ENCODE measurements at places on chromosomes 3 and 15.

DNA sequence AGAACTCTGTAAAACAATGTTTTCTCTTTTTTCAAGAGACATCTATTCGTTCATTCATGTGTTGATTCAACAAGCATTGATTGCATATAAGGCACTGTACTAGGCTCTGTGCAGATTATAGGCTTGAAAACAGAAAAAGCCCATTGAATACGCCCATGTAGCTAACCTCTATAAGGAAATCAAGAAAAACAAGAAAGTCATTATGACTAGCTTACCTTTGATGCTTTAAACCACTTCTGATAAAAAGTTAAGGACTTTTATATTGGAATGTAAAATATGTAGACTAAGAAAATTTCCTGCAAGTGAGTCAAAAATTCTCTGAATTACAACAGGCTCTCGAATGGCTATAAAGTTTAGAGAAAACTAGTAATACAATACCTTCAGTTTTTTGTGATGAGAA is 92.5 kb downstream of the BDH1 start:
- no peak for DNase-seq

- no peak for DNase-seq
Observed at GRCh38 chr3:197165890-197166289, 132.5 kb downstream of the DLG1 start.

DNA sequence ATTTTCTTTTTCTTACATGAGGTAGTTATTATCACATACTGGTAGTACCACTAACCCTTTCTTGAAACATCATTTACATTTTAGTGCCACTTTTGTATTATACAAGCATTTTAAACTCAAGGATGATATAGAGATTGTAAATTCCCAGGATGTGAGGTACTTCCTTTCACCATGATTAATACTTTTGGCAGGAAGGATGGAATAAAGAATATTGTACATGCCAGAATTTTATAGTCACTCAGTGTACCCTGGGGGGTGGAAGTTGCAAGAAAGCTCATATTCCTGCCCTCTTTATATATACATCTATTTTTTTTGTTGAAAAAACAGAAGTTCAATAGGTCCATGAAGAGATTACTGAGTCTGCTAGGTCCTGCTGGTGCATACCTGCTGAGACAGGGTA is 141.0 kb upstream of the PLSCR5 start:
- no peak for DNase-seq

GRCh38 chr3:197750858-197751737 is 1.4 kb downstream of the FYTTD1 start:
- peak; percentile 20 for DNase-seq

DNA sequence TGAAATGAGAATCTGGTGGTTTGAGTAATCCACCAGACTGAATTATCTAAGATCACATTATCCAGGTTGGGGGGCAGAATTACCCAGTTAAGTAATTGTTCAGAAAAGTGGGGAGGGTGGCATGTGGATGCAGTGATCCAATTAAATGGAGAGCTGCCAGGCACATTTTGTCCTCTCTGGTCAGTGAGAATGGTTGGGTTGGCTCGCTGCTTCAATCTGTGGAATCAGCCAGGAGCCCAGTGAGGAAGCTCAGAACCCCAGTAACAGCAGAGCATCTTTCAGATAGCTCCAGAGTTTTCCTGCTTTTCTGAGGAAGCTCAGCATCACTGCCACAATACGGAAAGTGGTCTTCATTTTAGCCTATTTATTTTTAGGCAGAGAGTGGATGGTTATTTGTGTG is 6.4 kb upstream of the EXOG start:
- no peak for DNase-seq

DNA sequence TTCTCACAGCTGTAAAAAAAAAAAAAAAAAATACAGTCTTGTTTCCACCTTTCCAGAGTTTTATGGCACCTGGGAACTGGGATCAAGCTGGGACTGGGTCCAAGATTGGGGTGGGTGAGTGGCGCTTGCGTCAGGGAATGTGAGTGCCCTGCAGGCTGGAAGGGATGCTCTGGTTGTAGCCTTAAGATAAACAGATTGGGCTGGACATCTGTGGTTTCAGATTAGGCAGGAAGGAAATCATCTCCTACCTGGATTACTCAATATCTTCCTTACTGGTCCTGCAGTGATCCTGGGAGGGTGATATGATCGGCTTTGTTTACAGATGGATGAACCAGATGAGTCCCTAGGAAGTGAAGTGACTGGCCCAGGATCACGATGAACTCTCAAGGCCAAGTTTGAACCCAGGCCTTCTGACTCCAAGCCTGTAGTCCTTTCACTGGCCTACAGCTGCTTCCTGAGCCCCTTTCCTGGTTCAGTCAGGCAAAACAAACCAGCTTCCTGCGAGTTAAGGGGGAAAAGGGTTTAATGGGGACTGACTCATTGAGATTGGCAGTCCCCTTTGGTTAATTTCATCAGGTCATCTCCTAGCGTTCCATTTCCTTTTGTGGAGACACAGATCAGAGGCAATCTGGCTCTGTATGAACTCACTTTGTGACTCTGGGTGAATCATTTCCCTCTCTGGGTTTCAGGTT is 179.8 kb downstream of the THSD4 start:
- DNase-seq, result no peak

DNA sequence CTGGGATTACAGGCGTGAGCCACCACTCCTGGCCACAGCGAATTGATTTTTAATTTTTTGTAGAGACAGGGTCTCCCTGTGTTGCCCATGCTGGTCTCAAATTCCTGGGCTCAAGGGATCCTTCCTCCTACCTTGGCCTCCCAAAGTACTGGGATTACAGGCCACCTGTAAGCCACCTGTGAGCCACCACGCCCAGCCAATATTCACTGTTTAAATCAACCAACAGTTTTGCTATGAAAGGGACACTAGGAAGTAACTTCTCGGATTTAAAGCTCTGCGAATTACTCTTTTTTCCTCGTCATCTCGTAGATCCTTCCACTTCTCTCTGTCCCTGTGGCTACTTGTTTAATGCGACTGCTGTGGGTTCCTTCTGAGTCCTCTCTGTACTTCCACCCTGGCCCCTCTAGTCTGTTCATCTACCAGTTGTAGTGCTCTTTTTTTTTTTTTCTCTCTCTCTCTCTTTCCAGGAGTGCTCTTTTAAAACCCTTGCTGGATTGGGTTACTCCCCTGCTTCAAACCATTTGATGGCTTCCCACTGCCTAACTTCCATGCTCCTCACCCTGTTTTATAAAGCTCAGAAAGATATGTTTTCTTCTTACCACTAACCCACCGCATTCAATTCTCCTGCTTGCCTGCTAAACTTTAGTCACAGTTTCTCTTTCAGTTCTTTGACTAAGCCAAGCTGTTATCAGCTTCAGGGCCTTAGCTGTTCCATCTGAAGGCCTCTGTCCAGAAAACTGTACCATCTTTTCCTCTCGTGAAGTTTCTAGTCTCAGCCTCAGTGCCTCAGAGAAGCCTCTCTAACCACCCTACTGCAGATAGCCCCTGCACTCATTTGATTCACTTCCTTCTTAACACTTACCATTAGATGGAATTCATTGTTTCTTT is 12.4 kb downstream of the RTF1 start:
- peak; percentile 24 for DNase-seq

DNA sequence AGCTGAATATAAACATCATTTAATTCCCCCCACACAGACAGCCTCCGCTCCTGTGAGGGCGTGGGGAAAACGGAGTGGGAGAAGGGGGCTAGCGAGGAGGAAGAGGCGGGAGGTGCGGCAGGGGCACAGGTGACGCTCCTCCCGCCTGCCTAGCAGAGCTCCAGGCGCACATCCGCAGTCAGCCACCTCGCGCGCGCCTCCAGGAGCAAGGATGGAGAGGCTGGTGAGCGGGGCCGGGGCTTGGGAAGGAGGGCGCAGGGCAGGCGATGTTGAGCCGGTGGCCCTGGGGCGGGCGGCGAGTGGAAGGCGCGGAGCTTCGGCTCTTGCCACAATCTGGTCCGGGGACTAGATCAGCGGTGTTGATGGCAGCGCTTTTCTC is at the start of gene CD200:
TSS of gene CD200 (plus strand) at position 155 of the 379 bp plus-strand sequence. CDS start at position 212, 57 bp downstream.
- peak; percentile 18 for DNase-seq

DNA sequence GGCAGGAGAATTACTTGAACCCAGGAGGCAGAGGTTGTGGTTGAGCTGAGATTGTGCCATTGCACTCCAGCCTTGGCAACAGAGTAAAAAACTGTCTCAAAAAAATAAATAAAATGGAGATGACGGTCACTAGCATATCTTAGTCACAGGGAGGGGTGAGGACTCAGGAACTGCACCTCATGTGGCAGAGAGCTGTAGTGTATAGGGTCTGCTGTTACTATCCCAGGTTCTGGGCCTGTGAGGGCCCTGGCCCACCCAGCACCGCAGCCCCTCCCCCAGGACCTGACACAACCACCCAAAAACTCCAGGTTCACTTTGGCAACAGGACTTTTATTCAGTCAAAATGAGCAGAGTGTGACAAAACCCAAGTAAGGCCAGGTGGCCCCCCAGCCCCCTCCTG is 22.3 kb downstream of the RNU5B-1 start:
- no peak for DNase-seq

DNA sequence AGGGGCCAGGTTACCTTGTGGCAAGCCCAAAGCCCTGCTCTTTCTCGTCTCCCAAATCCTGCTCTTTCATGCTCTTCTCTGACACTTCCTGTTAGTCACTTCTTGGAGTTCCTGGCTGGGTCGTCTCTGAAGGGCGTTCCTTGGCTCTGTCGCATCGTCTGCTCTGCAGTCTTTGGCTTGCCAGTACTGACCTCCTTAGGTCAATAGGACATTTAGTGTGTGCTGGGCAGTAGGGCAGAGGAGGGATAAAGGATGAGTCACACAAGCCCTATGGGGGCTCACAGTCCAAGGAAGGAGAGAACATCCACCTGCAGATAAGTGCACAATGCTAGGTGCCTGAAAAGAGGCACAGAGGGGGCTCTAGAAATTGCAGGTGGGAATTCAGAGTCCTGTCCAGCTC is 87.5 kb downstream of the FAM43A start:
- no peak for DNase-seq

GRCh38 chr3:145915787-145916186 is 245.2 kb downstream of the PLOD2 start:
- no peak for DNase-seq

DNA sequence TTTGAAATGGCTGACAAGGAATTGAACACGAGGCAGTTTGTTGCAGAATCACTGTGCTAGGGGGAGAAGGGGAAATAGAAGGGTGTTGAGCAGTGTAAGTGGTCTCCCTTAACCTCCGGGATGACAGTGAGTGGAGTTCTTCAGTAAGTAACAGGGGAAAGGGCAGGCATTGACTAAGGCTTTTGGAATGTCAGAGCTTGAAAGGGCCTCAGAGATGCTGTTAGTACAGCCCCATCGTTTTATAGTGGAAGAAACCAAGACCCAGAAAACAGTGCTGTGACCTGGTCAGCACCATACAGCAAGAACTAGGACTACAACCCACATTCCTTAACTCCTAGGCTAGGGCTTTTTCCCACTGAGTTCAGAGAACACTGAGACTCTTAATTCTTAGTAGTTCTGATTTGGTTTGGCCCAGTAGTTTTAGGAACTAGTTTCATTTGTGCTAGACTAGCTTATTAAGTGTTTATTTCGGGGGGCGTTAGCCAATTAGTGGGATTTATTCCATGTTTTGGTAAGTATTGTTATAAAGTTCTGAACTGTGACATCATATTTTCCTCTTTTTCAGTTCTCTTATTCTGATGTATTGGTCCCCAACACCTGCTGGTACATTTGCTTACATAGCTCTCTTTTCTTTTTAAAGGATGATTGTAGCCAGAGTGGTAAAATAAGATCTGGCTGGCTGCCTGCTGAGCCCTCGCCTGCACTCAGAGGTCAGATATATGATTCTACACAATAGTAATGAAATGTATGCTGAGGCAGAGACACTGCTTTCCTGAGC is 34.2 kb downstream of the RAB11A start:
- no peak for DNase-seq

DNA sequence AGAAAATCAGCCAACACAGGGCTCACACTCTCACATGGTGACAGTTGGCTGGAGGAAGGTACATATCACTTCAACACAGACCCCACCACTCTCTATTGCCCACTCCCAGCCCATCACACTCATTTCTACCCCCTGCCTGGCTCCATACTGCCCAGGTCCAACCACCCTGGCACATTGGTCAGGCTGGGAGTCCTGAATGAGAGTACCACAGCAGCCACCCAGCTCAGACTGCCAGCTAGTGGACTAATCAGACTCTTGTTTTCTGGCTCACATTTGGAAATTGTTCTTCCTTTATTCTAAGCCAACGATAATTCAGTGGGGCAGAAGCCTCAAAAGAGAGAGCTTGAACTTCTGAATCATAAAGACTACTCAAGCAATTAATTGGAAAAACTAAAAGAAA is 20.0 kb downstream of the MRPL46 start:
- DNase-seq, result no peak

DNA sequence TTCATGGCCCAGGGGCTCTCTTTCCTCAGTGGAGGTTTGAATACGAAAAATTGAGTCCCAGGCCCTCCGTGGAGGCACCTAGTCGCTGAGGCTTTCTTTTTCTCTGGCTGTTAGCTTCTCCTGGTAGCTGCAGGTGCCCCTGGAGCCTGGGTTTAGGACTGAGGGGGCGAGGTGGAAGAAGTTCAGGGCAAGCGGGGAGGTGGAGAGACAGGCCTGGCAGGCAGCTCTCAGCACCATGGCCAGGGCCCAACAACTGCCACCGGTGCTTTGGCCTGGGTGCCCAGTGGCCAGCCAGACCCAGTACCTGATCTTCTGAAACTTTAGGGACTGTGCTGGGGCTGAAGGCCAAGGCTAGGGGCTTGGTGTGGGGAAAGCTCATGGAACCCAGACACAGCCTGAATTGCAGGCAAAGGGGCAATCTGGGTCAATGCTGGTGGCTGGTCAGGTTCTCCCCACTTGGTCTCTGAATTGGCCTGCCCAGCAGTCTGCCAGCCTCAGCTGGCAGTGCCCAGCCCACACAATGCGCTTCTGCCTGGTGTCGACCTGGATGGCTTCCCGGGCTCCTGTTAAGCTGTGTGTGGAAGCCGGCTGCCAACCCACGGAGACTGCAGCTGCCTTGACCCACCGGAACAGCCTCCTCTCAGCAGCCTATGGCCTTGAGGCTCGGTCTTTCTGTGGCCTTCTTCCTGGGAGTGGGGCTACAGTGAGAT is 30.3 kb upstream of the POLG start:
- DNase-seq, result no peak

- DNase-seq, result no peak
Observed at GRCh38 chr3:120062474-120062873, 31.8 kb downstream of the GSK3B start.

GRCh38 chr3:100005665-100006393 is 108.5 kb downstream of the FILIP1L start:
- no peak for DNase-seq

DNA sequence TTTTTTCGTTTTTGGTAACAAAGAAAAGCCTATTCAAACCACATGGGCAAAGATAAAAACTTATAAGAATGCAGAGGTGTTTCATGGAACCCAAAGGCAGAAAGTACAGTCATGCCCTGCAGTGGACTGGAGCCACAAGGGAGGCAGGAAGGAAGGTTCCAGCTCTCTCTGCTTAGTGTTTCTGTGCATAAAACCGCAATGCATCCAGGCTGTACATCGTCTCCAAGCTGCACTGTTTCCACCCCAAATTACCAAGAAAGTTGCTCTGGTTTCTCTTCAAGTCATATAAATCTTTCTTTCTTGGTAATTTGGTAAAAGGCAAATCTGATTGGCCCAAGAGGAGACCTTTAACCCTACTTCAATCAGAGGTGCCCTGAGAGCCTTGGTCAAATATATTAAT is 15.8 kb downstream of the TRAT1 start:
- peak; percentile 65 for DNase-seq

GRCh38 chr15:50181969-50182218 is at the start of gene SLC27A2:
Gene SLC27A2, plus strand, starts transcription at chr15:50182196. Its CDS starts 232 bp downstream, at chr15:50182428.
- DNase-seq, result no peak

- no peak for DNase-seq
Observed at GRCh38 chr3:42875325-42876151, at the start of gene CYP8B1. Gene CYP8B1, minus strand, starts transcription at chr3:42875879. Its CDS starts 63 bp downstream, at chr3:42875816.
